Activated CD8-positive, alpha-beta memory T cell treated with anti-CD3 and anti-CD28 coated beads for 1 hour (primary cell): ENCODE measurements at places on chromosomes 7 and 10.

- no peak for DNase-seq
These were observed 9.5 kb downstream of the CYREN start for GRCh38 chr7:135160858-135161653.

DNA sequence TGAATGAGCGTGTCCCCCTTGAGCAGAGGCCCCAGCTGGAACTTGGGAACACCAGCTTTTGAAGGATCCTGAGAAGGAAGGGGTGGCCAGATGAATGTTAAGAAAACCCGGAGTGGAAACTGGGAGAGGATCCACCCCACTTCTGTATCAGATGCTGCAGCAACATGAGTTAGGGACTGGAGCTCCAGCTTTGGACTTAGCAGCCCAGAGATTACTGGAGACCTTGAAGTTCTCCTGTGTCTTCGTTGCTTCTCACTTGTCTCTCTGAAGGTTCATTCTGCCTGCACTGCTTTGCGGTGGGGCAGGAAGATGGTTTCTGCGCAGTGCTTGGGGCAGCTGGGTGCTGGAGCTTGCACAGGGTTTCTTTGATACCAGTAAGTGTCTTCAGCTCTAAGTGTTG is 9.3 kb downstream of the TMEM248 start:
- no peak for DNase-seq

DNA sequence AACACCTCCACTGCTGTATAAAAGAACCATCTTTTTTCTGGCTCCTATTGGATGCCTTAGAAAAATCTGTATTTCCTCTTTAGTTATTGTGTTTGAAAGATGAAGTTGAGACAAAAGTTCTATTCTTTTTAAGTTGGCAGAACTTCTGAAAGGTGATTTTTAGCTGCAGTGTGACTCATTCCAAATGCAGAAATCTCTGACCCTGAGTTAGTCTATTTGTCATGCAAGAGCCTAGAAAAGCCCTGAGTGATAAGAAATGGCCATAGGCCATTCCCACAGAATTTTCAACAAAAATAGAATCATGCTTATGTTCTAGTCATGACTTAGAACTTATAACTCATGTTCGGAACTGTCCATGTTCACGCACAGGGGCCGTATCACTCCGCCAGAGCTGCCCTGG is 89.1 kb downstream of the EGFR start:
- DNase-seq, result no peak

GRCh38 chr10:47020471-47020870 is 109.2 kb downstream of the PTPN20 start:
- no peak for DNase-seq

- DNase-seq, result no peak
These were observed 190.1 kb downstream of the PRPF18 start for GRCh38 chr10:13776861-13777311.

DNA sequence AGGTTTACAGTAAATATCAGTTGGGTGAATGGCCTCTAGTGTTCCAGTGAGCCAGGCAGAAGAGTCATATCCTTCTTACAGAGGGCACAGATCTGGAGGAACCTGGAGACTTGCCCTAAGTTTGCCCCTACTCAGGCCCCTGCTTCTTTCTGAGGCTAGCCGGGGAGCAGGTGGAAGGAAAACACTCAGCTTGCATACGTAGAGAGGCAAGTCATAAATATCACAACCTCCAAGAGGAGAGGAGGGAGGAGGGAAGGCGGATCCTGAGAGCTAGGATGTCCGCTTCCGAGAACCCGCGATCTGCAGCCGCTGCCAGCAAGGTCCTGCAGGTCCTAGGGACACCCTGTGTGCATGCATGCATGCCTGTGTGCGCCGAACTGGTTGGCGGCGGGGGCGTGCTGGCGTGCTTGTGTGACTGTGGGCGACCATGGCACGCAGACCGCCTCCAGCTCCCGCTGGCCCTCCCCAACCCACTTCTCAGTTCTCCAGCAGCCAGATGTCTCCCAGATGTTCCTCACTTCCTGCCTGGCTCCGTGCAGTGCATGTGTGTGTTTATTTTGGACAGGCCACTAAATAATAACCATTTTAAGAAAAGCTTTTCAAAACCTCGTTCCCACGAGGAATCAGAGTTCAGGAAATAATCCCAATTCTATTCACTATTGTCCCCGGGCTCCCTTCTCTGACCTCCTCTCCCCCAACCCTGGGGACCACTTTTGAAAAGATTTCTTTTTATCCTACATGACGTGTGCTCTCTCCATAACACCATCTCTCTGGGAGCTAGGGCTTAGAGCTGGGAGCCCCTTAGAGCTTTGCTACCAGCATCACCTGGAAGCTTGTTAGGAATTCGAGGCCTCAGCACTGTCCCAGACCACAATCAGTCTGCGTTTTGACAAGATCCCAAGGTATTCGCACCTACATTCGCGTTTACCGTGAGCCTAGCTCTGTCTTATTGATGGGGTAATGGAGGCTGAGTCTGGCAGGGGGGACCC is 32.4 kb downstream of the UNC5B start:
- DNase-seq, result no peak

DNA sequence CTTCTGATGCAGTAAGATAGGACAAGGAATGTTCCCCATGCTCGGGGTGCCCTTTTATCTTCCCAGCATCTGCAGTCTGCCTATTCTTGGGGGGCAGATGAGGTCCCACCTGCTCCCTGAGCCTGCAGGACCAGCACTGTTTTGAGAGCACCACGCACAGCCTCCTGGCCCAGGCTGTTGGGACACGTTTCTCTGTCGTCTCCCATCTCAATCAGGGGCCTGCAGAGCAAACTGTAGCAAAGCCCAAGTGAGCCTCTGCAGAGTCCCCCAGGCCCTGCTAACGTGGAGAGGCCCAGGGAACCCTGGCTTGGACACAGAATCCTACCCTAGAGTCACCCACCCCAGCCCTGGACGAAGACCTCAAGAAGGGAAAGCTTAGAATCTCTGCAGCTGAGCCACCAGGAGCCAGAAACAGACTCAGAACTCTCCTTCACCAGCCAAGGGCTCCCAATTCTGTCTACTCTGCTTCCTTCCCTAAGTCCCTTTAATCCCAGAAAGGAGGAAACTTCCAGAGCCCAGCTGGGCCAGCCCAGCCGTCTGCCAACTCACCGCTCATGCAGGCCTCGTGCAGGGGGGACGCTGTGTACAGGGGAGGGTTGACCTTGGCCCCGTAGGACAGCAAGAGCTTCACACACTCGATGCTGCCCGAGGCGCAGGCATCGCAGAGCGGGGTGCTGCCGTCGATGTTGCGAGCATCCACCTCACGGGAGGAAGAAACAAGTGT is 15.6 kb downstream of the ASB13 start:
- no peak for DNase-seq
